Inflammatory macrophage (primary cell): ENCODE measurements at places on chromosomes 6 and 20.

DNA sequence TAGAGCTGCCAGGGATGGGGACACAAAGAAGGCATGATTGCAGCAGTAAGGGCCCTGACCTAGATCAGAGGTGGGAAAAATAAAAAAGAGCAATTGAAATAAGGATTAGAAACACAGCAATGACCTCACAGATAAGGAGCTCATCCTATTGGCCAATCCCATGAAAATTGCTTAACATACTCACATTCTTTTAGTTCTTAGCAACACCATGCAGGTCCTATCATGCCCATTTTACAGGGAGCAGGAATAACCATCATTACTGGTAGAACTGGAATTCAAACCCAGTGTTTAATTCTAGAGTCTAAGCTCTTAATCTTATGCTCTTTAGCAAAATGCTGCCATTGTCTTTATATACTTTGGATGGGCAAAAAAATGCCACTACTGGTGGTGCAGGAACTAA lies 267.7 kb downstream of the RNF144B start:
- DNase-seq = no peak

DNA sequence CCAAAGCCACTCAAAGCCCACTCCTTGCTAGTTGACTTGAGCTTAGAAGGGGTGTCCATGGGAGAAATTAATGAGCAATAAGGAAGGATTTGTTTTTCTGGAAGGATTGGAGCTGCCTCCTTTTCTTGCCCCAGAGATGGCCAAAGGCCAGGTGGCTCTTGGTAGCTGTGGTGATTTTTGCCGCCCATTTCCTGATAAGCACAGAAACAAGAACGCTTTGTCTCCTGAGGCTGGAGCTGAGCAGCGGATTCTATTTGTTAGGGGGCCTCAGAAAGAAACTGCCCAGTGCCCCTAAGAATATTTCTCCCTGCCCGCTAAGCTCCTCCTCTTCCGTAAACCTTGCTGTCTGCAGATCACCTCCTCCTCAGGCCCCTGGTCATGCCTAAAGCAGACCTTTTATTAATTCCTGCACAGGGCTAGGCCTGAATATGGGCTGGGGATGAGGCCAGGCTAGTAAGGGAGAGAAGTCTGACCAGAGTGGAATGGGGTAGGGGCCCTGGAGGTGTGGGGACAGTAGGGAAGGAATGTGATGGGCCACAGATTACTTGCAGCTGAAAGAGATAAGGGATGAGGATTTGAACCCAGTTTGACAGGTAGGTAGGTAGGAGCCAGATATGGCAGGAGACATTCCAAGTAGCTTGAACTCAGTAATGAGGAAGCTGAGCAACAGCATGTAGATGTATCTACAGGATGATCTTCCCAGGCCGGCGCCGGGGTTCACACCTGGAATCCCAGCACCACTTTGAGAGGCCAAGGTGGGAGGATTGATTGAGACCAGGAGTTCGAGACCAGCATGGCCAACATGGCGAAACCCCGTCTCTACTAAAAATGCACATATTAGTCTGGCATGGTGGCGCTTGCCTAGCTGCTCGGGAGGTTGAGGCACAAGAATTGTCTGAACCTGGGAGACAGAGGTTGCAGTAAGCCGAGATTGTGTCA lies 71.2 kb upstream of the NAA20 start:
- DNase-seq = no peak

DNA sequence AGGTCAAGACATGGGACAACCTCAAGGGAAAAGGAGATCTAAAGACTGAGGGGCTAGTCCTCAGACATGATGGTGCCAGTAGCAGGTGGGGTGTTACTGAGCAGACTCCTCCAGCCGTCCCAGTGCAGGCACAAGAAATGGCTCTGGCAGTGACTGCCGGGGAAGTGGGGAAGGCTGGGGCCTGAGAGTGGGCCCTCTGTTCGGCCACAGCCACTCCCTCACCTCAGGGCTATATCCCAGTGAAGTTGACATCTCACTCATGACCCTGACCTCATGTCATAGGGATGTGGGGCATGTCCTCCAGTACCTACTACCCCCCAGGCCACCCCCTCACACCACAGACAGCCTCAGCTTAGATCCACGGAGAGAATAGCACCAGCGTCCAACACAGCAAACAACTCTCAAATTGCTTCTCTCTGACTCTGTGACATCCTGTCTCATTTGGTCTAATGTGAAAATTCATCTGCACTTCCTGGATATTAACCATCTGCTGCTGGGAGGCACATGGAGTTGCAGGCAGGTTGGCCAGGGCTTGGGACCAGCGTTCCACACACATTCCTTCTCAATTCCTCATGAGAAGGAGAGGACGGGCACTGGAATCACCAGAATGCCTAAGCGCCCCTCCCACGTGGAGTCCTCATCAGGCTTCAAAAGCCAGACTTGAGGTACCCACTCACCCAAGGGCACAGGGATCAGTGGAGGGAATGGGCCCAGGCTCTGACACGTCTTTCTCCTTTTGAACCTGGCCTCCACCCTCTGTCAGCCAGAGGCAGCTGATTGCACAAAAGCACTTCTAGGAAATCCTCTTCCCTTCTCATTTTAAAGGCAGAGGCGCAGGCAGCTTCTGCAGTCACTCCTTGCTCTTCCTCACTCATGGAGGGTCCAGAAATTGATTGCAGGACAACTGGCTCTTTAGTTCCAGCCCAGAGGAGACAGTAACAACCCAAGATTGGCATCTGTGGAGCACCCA lies 163.6 kb upstream of the CST7 start:
- peak; percentile 55 for DNase-seq

GRCh38 chr6:35611240-35611639 lies 77.5 kb downstream of the FKBP5 start:
- DNase-seq = no peak

- DNase-seq = no peak
These were observed 68.7 kb upstream of the RNF24 start for GRCh38 chr20:4084096-4084495.

- DNase-seq = no peak
These were observed 2.9 kb downstream of the DXO start for GRCh38 chr6:31968791-31969711.

DNA sequence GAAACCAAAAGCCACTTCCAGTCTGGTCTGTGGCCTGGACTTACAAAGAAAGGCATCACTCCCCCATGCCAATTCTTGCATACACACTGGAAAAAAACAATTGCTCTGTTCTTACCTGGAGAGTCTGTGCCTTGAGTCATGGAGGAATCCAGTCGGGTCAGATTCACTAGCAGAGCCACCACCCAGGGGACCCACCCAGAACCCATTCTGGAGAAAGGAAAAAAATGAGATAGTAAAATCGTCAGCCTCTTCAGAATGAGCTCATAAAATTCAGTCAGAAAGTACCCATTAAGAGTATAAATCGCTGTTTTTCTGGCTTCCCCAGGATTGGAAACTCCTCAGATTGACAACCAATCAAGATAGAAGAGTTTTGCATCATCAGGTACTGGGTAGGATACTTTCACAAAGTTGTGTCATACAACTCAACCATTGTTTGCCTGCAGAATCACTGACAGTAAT lies at the start of gene HLA-DOB:
TSS of gene HLA-DOB (minus strand) at position 257 of the 459 bp plus-strand sequence. CDS start at position 206, 51 bp downstream.
- DNase-seq = no peak
